ENCODE measurements at places on chromosomes 16 and 17.

DNA sequence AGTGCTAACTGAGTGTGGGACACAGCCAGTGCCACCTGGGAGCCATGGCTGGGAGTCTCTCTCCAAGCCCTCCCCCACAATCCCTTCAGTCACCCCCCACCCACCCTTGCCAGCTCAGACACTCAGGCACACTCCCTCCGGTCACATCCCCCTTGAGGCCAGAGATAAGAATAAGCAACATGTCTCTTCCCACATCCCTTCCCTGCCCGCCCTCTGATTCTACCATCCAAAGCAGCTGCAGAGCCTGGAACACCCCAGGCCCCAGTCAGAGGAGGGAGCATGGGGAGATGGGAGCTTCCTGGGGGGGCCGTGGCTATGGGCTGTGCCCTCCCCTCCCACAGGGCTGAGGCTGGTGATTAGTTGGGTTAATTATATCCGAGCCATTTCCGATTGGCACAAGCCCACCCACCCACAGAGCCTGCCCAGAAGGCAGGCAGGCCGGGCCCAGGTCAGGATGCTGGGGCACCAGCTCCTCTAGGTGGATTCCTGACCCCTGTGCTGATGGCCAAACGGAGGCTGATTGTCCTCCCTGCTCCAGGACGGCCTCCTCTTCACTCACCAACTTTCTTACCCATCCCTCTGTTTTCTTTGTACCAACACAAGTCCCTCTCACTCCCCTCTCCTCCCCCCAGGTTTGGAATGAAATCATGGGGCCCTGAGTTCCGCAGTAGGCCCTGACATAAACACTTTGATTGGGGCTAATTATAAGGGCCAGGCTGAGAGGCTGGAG lies 28.6 kb upstream of the MEIOC start:
- no peak for DNase-seq

DNA sequence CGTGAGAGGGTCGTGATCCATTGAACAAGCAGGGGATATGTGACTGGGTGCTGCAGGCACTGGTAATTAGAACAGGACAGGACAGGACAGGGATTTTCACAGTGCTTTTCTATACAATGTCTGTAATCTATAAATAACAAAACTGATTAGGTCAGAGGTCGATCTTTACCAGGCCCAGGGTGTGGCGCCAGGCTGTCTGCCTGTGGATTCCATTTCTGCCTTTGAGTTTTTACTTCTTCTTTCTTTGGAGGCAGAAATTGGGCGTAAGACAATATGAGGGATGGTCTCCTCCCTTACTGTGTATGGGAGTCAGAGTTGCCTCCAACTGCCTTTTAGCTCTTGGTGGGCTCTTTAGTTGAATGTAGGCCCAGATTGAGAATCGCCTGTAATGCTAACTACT lies 1.5 kb upstream of the ZNF764 start:
- no peak for DNase-seq

- DNase-seq = no peak
Observed at GRCh38 chr17:20706751-20707373, 127.3 kb downstream of the CDRT15L2 start.

- DNase-seq = no peak
Observed at GRCh38 chr17:4584101-4584916, at the start of gene SMTNL2. Gene SMTNL2, plus strand, starts transcription at chr17:4584529. Its CDS starts 77 bp downstream, at chr17:4584606.

DNA sequence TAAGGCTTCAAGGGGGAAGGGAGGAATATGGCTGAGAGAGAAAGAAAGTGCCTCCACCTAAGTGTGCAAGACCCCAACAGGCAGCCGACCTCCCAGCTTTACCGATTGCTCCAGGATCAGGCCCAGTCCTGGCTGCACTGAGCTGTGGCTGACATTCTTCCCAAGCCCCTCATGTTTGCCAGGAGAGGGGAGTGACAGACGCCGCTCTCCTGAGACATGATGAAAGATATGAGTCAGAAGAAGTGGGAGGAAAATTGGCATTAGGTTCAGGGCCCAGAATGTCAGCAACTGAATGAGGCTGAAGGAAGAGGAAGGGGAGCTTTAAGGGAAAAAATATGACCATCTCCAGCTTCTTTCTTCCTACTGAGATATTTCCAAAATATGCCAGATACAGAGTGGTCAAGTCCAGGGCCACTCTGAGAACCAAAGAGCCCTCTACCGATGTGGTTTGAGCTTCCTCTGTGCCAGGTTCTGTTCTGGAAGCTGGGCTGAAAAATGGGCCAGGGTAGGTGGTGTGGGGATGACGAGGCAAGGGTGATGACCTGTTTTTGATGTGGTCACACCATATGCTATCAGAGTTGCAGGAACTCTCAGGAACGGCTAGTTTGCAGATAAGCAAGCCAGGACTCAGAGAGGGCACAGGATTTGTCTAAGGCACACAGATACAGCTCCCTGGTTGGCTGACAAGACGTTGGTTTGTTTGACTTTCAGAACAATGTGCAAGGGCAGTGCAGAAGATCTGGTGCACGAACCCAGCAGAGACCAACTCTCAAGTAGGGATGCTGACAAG lies 176.7 kb downstream of the SOX9 start:
- DNase-seq = peak; percentile 57

DNA sequence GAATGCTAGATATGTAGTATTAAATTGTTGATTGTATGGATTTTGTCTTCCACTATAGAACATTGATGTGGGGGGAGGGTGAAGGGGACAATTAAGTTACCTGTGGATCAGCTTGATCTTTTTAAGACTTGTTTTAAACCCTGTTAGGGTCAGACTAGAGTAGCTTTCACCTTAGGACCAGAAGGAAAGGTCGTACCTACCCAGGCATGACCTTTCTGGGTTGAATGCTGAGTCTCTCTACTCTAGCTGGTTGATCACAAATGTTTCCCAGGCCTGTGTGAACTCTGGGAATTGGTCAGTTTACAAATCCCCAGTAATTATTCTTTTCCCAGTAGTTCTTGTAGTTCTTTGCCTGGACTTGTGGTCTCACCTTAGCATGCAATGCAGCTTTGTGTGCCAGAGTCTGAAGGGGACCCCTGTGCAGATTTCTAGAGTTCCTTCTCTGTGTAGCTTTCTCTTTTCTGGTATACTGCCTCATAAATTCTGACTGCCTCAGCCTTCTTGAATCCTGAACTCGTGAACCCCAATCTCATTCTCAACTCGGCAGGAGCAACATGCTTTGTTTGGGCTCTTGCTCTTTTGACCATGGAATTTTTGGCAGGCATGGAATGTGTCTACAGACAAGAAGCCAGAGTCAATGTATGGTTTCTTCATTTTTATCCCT lies 54.1 kb downstream of the VMP1 start:
- DNase-seq = peak; percentile 79

- no peak for DNase-seq
Observed at GRCh38 chr17:6386041-6386630, 48.8 kb downstream of the AIPL1 start.

DNA sequence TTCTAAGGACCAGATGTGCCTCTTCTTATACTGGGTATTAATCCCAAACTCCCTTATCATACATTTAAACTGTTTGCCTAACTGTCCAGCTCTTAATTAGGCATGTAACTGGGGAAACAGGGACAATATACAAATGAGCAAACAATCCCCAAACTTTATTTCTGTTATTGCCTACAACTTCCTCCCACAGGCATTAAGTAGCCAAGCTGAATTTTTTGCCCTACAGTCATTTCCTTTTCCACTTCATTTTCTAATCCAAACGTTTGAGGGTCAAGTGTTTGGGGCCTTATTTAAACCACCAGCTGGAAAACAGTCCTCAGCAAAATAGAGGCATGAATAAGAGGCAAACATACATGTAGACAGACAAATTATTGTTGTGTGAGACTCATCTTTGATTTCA lies 77.4 kb upstream of the CCL2 start:
- DNase-seq = no peak

All from skeletal muscle cell (primary cell).